ENCODE measurements at places on chromosomes 5 and 9.

- no peak for DNase-seq
Measured at GRCh38 chr5:151557951-151558350, 33.2 kb downstream of the FAT2 start.

- DNase-seq = no peak
Measured at GRCh38 chr5:33008751-33009418, 297.8 kb downstream of the NPR3 start.

GRCh38 chr5:132467287-132467984 lies 23.1 kb downstream of the IRF1 start:
- no peak for DNase-seq

- no peak for DNase-seq
Measured at GRCh38 chr9:98157372-98157771, 35.1 kb downstream of the CORO2A start.

- DNase-seq = no peak
Measured at GRCh38 chr5:142816531-142817430, 46.6 kb downstream of the ARHGAP26 start.

- no peak for DNase-seq
Measured at GRCh38 chr5:3225201-3225960, 370.3 kb upstream of the IRX1 start.

GRCh38 chr9:127092041-127092608 lies 30.3 kb downstream of the ANGPTL2 start:
- DNase-seq = no peak

DNA sequence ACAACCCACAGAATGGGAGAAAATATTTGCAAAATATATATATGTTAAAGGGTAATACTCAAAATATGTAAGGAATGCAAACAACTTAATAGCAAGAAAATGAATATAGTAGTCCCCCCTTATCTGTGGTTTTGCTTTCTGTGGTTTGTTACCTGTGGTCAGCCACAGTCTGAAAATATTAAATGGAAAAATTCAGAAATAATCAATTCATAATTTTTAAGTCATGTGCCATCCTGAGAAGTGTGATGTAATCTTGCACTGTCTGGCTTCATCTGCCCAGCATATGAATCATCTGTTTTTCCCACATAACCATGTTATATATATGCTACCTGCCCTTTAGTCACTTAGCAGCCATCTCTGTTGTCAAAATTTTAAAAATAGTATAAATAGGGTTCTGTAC lies 11.7 kb downstream of the CER1 start:
- no peak for DNase-seq

DNA sequence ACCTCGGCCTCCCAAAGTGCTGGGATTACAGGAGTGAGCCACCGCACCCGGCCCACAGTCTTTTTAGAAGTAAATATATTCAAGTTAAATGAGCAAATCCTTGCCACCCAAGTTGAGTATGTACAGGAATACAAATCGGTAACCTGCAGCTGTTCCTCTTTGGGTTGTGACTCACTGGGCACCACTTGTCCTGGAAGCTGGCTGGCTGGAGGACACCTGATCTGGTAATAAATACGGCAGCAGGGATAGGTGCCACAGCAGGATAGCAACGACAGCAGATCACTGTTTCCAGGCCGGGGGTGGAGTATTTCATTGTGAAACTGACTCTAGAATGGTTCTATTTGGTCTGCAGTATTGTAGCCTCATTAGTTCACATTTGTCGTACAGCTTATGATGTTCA lies 35.7 kb upstream of the SLC36A2 start:
- DNase-seq = no peak

DNA sequence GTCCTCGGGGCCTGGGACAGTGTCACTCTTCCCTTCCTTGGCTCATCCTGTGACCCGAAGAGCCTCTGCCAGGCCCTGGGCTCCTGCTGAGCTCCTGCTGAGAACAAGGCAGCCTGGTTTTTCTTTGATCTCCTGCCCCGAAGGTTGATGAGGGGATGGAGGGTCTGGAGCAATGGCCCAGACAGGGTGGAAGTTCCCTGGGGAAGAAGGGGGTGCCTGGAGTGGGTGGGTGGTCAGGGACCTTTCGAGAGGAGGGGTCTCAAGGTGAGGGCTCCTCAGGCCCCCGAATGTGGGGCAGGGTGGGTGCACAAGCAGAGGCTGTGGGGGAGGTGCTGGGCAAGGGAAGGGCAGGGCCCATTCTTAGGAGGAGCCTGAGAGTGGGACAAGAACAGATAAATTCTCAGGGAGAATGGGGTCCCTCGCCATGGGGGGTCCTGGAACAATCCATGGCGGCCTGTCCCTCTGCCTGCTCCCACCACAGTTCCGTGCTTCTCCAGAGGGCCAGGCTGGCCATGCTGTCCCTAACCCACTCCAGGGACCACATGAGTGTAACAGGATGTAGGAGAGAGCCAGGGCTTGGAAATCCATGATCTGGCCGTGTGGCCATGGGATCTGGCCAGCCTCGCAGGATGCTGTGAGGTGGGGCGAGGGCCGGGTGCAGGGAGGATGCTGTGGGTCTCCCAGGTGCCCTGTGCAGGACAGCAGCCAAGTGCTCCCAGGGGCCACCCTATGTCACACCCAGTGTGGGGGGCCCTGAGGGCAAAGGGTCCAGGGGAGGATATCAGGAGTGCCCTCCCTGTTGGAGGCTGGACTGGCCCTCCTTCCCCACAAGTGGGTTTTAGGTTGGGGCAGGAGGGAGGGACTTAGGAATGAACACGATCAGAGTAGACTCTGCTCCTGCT lies 128.5 kb upstream of the LPCAT1 start:
- no peak for DNase-seq

DNA sequence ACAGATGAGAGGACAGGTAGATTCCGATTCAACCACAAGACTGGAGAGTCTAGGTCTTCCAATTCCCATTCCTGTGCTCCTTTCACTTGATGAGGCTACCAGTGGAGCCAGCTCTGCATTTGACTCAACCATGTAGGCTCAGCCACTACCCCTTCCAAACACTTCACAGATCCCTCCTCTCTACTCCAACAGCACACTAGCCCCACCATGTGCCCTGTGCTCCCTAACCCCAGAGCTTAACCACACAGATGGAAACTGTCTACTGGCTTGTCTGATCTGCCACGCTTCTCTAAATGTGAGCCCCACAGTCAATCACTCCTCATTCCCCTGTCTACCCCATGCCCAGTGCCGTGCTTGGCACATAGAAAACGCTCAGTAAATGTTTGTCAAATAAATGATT lies 508.2 kb downstream of the CDK5RAP2 start:
- no peak for DNase-seq

GRCh38 chr5:145787001-145787400 lies 48.1 kb downstream of the PRELID2 start:
- no peak for DNase-seq

GRCh38 chr5:150606476-150606875 lies 34.0 kb upstream of the SYNPO start:
- no peak for DNase-seq

- no peak for DNase-seq
Measured at GRCh38 chr9:121098567-121099198, 23.9 kb downstream of the CNTRL start.
